ENCODE measurements at places on chromosomes 4 and X.

GRCh38 chr4:132691026-132691425 lies 458.1 kb upstream of the PCDH10 start:
- DNase-seq: no peak

DNA sequence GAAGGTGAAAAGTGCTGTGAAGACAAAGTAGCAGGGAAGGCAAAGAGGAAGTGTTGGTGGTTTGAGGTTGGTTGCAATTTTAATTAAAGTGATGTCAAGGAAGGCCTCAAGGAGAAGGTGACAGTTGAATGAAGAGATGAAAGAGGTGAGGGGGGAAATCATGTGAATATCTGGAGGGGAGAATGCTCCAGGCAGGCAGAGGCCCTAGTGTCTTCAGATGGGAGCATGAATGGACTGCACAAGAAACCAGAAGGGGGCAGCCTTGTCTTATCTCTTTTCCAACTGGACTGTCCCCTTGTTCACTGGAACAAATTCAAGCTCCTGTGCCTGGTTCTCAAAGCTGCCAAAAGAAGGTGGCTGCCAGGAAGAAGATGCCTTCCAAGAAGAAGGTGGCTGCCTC lies 68.4 kb downstream of the MAOB start:
- DNase-seq: no peak

DNA sequence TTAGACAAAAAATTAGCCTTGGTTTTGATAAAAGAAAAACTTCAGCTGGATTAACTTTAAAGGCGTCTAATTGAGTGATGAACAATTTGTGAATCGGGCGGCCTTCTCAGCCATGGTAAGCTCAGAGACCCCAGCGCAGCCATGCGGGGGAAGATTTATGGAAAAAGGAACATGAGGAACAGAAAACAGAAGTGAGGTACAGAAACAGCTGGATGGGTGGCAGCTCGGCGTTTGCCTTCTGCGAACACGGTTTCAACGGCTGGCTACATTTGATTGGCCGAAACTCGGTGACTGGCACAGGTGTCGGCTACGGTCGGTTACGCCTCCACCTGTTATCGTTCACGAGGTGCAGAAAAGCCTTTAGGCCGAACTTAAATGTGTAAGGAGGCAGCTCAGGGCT lies 401.4 kb upstream of the FAT1 start:
- no peak for DNase-seq

- DNase-seq: no peak
These were observed 16.6 kb downstream of the GEMIN8 start for GRCh38 chrX:14013054-14013453.

DNA sequence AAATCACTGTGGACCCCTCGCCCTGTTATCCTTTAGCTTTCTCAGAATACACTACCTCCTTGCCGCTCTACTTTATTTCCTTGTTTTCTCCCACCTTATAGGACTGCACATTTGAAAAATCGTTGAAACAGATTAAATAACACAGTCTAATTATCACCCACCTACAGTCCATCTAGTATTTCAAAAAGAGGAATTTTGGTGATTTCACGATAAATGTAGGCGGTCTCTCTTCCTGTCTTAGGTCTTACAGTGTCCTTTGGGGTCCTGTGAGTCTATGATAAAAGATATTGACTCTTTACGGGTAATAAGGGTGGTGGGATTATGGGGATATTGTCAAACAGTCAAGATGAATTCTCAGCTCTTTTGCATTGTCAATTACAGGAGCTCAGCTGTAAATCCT lies 2.4 kb upstream of the TBL1X start:
- DNase-seq: no peak

DNA sequence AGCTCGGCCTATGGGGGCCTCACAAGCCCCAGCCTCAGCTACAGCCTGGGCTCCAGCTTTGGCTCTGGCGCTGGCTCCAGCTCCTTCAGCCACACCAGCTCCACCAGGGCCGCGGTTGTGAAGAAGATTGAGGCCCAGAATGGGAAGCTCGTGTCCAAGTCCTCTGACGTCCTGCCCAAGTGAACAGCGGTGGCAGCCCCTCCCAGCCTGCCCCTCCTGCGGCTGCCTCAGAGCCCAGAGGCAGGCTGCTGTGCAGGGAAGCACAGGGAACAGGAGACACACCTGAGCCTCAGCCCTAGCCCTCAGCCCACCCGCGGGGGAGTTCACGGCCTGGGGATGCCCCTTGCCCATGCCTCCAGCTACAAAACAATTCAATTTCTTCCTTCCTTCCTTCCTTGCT lies 75.7 kb upstream of the ZXDA start:
- DNase-seq: no peak

GRCh38 chrX:109856974-109857373 lies 123.9 kb upstream of the ACSL4 start:
- no peak for DNase-seq

DNA sequence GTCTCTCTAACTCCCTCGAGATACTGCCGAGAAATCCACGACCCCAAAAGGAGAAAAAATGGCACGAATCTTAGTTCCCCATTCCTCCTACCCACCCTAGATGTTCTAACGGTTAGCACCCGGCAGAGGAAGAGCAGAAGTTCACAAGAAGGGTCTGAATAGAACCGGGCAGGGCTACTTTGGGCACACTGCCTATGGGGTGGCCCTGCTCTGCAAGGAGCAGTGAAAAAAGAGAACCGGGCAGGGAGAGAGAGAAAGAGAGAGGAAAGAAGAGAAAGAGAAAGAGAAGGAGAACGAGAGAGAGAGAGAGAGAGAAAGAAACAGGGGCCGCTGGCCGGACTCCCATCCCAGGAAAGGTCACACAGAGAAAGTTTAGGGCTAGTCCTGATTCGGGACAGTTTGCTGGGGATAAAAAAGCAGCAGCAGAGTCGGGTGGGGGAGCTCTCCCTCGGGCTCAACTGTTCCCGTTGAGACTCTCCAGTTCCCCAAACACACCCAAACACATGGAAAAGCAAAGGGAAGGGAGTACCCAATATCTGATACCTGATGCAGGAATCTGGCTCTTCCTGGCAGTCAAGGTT lies 468 bp downstream of the GLA start:
- DNase-seq: no peak

DNA sequence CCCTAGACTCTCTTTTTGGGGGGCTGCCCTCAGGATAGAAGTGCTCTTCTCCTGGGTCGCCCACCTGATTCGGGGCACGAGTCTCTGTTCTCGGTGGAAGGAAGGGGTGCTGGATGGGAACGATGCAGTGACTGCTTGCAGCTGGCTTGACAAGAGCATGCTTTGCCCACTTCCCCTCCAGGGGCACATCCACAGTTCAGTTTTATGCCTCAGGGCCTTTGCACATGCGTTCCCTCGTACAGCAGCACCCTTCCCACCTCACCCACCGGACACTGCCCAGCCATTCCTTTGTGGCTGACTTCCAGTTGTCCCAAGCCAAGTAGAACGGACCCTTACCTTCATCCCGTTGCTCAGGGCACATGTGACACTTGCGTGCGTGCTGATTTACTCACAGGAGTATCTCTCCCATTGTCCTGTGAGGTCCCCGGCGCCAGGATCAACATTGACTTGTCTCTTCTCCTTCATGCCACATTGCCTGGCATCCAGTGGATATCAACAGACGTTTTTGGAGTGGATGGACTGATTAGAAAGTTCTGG lies 60.0 kb downstream of the C4orf50 start:
- no peak for DNase-seq

- no peak for DNase-seq
These were observed 15.2 kb downstream of the USP53 start for GRCh38 chr4:119227690-119228089.

DNA sequence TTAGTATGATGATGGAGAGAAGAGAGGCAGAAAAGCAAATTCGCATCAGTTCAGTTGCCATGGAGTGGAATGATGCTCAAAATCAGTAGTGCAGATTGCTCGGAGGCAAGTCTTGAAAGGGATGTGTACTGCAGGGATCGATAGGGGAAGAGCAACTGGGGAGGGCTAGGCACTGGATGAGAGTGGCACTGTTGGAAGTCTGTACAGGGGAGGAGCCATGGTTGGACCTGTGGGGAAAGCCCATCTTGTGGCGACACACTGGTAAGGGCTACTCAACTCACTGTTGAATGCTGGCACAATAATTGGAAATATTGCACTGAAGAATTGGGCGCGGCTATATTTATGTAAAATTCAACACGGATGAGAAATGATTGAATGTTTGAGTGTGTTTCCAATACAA lies 1.2 kb downstream of the RAB9B start:
- DNase-seq: no peak

DNA sequence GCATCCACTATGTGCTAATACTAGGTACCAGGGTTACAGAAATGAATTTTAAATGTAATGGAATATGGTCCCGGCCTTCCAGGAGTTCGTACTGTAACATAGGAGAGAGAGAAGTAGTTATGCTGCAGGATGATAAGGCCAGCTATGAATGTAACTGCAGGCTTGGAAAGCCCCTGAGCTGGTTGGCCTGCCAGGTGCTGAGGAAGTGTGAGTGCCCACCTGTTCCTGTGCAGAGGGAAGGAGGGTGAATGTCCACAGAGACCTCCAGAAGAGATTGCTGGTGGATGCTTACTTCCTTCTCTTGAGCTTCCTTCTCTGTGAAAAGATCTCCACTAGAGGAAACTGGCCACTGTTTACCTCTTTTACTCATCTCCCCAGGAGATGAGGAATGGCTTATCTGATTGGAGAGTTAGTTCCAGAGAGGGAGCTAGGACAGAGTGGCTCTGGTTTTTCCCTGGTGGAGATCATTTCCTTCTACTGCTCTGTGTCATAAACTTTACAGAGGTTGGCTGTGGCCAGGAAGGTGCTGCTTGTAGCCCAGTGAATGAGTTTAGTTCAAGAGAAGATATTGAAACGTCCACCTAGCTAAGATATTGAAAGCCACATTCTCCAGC lies 114.0 kb upstream of the LNX1 start:
- no peak for DNase-seq

- DNase-seq: no peak
These were observed 1.1 kb downstream of the ZFP42 start for GRCh38 chr4:187996502-187997177.

- DNase-seq: no peak
These were observed 205.3 kb downstream of the SLC39A8 start for GRCh38 chr4:102139932-102140331.

DNA sequence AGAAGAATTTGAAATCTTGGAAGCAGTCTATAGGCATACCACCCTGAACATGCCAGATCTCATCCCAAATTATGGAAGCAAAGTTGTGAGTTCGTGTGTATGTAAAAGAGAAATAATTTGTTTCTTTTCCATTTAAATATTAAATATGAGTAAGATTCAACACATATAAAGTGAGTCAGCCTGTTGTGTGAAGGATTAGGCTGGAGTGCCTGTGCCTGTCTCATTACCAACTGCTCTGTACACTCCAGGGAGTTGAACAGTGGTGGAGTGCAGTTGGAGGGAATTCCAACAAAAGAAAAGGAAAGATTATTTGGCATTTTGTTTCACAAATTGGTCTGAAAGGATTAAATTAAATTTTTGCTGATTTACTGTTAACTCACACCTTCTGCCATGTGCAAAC lies 435.6 kb downstream of the FAT4 start:
- DNase-seq: no peak

DNA sequence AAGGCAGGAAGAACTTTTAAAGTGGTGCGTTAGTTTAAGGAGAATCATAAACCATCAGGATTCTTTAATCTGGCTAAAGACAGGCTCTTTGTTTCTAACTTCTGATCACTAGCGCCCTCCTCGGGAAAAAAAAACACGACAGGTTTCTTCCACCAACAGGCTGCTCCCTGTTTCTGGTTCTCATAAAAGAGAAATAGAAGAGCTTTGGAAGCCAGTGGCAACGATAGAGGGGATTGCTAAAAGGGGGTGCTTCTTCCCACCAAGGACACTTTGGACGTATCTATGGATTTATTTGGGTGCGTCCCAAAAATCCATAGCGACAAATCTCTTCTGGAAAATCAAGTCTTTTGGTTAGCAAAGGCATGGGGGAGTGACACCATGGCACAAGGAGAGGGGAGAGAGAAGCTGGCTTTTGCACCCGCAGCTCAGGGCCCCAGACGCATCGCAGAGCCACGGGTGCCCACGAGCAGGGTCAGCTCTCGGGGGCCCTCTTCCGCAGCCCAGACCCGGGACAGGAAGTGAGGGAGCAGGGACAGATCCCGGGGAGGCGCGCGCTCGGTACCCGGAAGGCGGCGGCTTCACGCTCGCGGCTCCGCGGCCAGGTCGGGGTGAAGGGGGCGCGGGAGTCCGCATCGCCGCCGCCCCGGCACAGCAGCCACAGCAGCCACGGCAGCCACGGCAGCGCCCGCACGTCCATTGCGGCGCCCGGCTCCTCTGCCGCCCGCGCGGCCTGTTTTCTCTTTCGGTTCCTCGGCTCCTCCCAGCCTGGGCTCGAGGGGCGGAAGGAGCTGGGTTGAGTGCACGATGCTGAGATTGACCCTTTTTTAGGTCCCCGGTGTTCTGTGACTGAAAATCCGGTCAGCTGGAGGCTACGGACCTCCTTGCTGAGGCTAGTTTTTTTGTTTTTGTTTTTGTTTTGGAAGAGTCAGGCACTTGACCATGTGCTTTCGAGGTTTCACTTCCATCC lies at the start of gene CTSO:
CTSO (minus strand) TSS at position 716 of the 967 bp plus-strand sequence; CDS start at position 697, 19 bp downstream.
- peak; percentile 60 for DNase-seq

DNA sequence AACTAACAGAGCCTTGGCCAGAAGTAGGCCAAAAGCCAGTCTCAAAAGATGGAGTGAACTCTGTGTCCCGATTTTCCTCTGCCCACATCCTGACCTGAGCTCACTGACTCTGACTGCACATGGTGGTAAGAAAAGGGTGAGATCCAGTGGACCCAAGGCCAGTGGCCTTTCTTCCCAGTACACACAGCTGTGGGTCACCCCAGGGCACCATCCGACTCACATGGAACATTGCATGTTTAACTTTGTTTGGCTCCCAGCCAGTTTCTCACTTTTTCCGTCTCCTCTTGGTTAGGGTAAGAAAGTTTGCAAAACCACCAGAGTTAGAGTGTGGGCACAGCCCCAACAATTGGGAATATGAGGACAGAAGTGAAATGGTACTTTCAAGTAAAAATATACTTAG lies 69.8 kb downstream of the GAB1 start:
- no peak for DNase-seq

DNA sequence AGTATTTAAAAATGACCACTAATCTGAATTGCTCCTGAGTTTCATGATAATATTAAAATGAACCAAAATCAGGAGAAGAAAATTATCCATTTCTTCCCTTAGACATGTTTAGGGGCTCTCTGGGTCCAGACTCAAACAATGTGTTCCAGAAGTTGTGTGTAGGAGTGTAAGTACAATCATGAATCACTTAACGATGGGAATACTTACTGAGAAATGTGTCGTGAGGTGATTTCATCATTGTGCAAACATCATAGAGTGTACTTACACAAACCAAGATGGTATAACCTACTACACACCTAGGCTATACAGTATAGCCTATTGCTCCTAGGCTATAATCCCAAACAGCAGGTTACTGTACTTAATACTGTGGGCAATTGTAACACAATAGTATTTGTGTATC lies 74.8 kb downstream of the STPG2 start:
- DNase-seq: no peak
